CD4-positive, alpha-beta T cell treated with Interleukin-6 at 100 ng/mL for 8 hours (primary cell): ENCODE measurements at places on chromosomes 7 and 10.

GRCh38 chr10:51606825-51607462 is 92.5 kb downstream of the CSTF2T start:
- DNase-seq = no peak

GRCh38 chr10:49620841-49621378 is 7.1 kb downstream of the CHAT start:
- DNase-seq = no peak

- DNase-seq = no peak
These were observed 49.2 kb upstream of the ARID5B start for GRCh38 chr10:61852261-61852660.

DNA sequence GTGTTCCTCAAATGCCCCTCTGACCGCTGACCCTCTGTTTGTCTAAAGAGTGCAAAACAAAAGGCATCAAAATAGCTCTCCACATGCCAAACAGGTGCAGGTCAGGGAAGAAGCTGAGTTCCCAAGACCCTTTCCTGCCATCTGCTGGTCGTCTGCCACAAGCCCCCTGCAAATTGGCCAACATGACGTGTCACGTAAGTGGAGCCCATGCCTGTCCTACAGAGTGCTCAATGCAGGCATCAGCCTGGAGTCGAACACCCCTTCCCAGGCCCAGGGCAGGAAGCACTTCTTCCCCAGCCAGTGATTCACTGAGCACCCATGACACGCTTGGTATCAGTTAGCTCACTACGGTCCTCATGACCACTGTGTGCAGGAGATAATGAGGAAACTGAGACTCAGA is 14.1 kb downstream of the TMEM72 start:
- no peak for DNase-seq

- no peak for DNase-seq
These were observed 73.3 kb upstream of the WAC start for GRCh38 chr10:28459453-28460144.

- no peak for DNase-seq
These were observed 174.6 kb upstream of the TARP start for GRCh38 chr7:38448054-38448453.

GRCh38 chr7:113408999-113409398 is 290.6 kb upstream of the SMIM30 start:
- no peak for DNase-seq

DNA sequence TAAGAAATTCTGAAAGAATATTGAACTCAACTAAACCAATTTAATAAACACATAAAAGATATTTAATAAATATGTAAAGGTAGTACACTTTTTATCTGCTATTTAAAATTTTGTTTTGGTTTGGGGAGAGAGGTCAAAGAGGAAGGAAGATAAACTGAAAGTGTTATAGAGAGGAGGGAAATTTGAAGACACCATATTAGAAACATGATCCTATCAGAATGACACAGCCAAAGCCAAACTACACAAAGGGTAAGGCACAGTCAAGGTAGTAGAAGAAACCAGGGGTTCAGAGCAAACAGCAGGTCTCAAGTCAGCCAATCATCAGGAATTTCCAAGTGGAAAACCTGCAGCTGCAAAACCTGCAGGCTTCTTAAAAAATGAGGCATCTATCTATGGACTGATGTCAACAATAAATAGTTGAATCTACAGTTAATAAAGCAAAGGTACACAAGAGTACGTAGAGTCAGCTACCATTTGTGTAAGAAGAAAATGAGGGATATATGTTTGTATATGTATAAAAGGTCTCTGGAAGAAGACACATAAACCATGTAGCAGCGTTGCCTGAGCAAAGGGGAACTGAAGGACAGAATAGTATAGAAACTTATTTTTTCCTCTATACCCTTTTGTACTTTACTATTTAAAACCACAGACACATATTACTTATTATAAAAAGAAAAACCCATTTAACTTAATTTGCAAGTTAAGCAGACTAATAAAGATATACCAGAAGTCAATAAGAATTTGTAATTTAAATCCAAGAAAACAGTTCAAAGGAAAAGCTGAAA is 10.0 kb downstream of the ZNF800 start:
- no peak for DNase-seq

DNA sequence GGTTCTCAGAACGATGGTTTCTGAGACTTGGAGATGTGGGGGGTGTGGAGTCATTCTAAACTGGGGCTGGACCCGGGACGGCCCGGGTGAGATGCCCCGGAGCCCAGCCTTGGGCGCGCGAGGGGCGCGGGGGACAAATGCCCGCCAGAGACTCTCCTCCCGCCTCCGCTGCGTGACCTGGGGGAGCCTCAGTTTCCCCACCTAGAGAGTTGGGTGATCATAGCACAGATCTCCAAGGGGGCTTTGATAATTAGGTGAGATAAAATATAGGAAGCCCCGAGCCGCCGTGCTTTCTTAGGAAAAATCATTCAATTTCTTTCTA is 658 bp upstream of the FZD8 start:
- DNase-seq = no peak

- no peak for DNase-seq
These were observed 6.9 kb downstream of the CYCS start for GRCh38 chr7:25118048-25118753.

DNA sequence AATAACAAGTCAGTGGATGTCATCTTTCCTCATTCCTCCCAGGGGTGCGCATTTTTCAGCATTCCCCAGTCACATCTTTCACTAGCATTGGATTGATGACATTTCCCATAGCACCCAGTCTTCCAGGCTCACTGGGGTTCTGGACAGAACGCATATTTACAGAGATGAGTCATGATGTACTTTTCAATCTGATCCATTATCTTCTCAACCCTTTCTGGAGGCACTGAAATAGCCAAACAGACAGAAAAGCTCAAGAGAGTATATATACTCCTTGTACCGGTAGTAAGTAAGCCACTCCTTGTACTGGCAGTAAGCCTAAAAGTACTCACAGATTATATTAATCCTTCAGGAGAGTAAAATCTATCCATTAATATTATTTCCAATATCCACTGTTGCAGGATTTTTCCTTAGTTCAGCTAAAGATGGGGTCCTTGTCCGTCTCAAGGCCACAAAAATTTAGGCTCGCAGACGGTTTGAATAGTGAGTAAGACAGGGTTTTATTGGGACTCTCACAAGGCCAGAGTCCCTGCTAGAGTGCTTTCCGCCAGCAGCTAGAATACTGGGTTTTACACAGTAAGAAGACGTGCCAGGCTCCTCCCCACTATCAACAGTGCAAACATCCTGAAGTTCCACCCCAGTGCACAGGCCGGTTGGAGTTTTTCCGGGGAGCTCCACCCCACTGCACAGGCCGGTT is 60.8 kb downstream of the MDH2 start:
- no peak for DNase-seq

DNA sequence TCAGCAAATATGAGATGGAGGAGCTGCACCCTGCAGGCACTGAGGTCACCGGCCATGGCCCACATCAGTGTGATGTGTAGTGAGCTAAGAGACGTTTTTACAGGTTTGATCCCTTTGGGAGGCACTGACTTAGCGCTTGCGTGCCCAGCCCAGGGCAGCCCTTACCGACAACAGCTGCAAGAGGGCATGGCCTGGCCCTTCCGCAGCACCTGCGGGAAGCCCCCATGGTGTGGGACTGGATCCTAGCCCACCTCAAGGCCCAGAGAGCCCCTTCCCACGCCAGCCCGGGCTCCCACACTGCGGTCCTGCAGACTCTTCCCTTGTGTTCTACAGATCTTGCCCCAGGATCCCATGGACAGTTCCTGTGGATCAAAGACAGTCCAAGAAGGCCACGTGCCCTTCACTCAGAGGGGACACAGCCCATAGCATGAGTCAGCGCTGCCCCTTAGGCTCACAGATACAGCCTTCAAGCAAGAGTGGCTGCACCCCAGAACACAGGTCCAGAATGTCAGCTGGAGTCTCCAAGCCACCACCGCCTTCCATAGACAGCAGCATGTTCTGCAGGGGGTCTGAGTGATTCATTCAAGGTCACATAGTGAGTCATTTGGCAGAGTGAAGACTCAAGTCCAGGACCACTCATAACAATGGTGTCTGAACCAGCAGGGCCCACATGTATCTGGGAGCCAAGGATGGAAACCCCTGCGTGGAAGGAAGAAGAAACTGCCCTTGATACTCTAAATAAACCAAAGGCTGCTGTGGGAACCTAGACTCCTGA is 25.4 kb downstream of the TLL2 start:
- no peak for DNase-seq

DNA sequence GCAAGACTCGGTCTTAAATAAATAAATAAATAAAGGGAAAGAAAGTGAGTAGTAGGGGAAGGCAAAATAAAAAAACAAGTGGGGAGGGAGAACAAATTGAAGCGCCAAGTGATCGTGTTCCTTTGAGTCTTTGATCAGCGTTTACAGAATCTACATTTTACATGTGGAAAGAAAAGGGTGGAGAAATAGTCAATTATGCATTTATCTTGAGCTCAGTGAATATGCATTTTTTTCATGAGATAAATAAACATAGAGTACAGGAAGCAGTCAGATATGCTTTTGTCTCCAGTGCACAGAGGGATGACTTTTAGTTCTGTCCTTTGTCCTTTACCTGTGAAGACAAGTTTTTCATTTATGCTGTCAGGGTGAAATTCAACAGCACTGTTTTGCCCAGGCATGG is 6.1 kb upstream of the GUSB start:
- no peak for DNase-seq

- no peak for DNase-seq
These were observed 65.6 kb upstream of the IGFBP3 start for GRCh38 chr7:45986355-45987298.

DNA sequence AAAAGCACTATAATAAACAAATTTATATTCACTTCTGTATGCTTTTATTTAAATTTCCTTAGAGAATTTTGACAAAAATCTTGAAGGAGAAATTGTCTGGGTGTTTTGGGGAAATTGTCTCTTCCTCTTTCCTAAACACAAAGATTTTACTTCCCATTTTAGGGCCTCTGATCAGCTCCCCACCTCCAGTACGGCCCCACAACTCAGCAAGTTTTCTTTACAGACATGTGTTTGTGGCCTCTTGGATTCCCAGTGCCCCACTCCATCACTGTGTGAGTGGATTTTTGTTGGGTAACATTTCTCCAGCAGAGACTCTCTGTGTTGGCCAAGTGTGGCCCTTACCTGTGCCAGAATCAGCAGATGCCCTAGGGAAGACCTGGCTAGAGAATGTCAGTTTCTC is 182.8 kb upstream of the CDC14C start:
- no peak for DNase-seq

DNA sequence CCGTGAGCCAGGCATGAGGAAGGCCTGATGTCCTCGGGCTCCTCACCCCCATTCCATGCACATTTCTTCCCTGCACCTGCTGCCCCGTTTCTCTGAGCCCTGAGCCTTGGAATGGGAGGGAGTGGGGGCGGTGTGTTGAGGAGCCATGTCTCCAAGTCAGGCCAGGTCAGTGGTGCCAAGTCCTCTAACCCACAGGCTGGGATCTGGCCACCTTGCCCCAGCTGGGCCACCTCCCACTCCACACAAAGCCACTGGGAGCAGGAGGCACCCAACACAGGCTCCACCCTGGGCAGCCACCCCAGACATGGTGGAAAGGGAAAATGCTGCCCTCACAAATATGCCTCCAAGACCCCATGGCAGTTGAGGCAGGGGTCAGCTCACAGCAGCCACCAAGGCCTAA is 27.7 kb downstream of the ZCCHC24 start:
- no peak for DNase-seq

DNA sequence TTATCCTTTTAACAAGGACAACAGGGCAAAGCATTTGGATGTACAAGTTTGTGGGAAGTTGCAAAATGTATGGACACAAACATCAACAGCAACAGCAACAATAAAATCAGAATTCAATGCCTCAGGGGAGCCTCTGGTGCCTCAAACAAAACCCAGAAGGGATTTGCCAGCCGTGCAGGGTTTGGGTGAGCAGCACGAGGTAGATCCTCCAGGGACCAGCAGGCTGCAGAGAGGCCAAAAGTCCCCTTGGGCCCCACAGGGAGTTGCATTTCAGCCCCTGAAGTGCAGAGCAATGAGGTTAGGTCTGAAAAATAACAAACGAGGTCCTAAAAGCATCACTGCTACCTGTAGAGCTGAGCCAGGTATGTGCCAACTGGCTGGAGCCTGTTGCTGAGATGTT is 51.7 kb upstream of the CPXM2 start:
- no peak for DNase-seq

DNA sequence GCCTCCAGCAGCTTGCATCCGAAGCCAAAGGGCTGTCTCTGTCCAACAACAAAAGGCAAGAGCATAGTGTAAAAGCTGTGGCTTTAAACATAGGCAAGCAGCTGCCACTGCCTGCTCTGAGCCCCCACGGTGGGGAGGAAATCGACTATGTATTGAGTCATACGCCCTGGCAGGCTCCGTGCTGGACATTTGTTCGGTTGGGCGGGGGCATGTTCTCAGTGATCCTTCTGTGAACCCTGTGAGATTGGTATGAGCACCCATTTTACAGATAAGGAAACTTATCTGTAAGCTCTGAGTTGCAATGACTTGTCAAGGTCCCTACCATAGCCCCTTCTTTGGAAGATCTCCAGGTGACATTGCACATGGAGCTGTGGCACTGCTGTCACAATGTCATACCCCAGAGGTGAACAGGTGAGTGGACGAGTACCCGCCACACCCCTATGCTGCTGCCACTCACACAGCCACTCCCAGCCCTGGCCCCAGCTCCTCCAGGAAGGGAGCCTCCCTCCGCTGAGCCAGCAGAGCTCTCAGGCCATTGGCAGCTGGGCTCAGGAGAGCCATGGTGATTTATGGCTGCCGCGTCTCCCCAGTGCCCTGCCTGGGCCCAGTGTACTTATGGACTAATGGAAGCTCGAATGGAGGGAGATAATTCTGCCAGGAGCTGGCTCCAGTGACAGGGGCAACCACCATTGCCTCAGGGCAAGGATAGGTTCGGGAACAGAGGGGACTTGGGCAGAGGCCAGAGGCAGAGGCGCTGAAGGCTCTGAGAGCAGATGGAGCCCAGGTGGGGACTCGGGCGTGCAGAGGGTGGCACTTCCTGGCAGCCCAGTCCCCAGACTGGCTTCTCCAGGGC is 43.7 kb downstream of the UNC5B start:
- DNase-seq = no peak

GRCh38 chr10:52318136-52318701 is 4.1 kb downstream of the DKK1 start:
- DNase-seq = no peak

- DNase-seq = no peak
These were observed 195.1 kb downstream of the HECW1 start for GRCh38 chr7:43307522-43307921.

- DNase-seq = no peak
These were observed 70.1 kb downstream of the NPTX2 start for GRCh38 chr7:98687111-98687751.

DNA sequence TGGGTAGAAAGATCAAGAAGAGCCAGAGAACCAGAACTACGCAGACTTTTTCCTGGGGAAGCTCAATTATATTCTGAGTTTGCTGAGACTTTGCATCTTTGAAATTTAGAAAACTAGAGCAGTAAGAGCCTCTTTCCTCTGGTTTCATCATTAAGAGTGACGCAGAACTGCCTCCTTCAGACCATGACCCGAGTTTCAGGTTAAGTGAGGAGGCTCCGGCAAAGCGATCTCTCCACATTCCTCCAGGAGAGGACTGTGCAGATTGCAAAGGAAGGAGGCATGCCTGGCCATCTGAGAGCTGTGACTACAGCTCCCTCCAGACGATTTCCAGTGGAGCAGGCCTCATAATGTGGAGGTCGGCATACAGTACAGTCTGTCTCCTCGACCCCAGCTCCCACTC is 115.8 kb upstream of the LANCL2 start:
- no peak for DNase-seq

GRCh38 chr7:155581954-155582353 is 35.6 kb upstream of the CNPY1 start:
- no peak for DNase-seq

- DNase-seq = no peak
These were observed 32.9 kb upstream of the CUX1 start for GRCh38 chr7:101784292-101785127.

GRCh38 chr10:86651631-86652331 is 2.6 kb upstream of the OPN4 start:
- no peak for DNase-seq

GRCh38 chr7:82122275-82122674 is 321.3 kb downstream of the CACNA2D1 start:
- DNase-seq = no peak
